Right ventricle myocardium superior (tissue), 1 donor: ENCODE measurements at places on chromosomes 1 and 21. TPM values are rescaled to one million over a fixed set of nuclear protein-coding genes. Genes with fewer than 3 reads are reported as not detected.
A peak's percentile ranks its signal among the peaks of the same experiment; 100 is the strongest.

GRCh38 chr21:38905752-38906151 is 100.0 kb downstream of the ETS2 start:
- DNase-seq = no peak

- DNase-seq = no peak
Measured at GRCh38 chr1:241846862-241847539, 1.0 kb upstream of the EXO1 start.

- no peak for DNase-seq
Measured at GRCh38 chr21:15281714-15282113, 216.9 kb upstream of the NRIP1 start.

DNA sequence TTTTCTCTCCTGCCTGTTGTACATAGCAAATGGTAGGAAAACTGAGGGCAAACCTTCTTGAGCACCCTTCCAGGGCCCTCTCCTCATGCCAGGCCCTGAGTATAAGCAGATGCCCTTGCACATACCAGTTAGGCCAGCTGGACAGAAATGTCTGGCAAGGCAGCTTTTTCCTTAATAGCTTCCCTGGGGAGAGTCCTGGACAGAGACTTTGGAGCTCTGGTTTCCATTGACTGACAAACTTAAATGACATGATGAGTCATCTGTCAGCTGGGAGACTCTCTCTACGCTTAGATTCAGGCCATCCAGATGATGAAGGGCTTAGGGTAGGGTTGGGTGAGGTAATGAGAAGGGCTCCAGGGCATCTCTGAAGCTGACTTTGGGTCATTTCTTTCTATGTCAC is 317.5 kb downstream of the ASTN1 start:
- DNase-seq = no peak

GRCh38 chr1:36359911-36360550 is 25.7 kb downstream of the STK40 start:
- no peak for DNase-seq

GRCh38 chr1:19640363-19641316 is 3.5 kb upstream of the NBL1 start:
- no peak for DNase-seq

- DNase-seq = no peak
Measured at GRCh38 chr1:175434283-175434860, 241.8 kb upstream of the KIAA0040 start.

DNA sequence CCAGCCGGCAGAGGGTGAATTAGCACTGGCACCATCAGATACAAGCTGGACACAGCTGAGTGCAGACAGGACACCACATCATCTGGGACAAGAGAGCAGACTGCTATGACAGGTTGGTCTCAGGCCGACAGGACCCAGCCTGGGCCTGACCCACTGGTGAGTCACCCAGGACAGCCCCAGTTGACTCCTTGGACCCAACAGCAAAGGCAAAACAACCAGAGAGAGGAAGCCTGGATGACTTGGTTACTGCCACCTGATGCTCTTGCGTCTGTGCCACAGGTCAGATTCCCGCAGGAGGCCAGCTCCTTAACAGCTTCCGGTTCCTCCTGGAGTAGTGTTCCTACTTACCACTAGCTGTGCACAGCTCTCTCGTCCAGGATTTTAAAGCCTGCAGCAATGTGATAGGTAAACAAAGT is 18.5 kb downstream of the CCN1 start:
- DNase-seq = no peak

GRCh38 chr1:224922404-224923164 is 6.9 kb upstream of the DNAH14 start:
- DNase-seq = no peak

GRCh38 chr1:15453734-15454133 is 2.8 kb upstream of the CELA2A start:
- DNase-seq = no peak

- DNase-seq = peak; percentile 80
Measured at GRCh38 chr1:248858096-248858890, 592 bp downstream of the ZNF692 start.

DNA sequence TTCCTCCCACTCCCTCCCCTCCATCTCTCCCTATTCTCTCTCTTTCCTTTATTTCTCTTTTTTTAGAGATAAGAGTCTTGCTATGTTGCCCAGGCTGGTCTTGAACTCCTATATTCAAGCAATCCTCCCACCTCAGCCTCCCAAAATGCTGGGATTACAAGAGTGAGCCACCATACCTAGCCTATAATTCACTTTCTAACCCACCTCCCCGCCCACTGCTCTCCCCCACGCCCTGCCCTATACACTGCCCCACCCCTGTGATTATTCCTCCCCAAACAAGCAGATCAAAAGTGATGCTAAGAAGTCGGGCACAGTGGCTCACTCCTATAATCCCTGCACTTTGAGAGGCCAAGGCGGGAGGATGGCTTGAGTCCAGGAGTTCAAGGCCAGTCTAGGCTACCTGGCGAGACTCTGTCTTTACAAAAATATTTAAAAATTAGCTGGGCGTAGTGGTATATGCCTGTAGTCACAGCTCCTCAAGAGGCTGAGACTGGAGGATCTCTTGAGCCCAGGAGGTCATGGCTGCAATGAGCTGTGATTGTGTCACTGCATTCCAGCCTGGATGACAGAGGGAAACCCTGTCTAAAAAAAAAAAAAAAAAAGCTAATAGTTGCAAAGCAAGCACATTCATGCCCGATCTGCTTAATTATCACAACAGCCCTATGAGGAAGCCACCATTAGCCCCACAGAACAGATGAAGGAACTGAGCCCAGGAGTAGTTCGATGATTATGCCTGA is 12.8 kb upstream of the E2F2 start:
- DNase-seq = no peak

DNA sequence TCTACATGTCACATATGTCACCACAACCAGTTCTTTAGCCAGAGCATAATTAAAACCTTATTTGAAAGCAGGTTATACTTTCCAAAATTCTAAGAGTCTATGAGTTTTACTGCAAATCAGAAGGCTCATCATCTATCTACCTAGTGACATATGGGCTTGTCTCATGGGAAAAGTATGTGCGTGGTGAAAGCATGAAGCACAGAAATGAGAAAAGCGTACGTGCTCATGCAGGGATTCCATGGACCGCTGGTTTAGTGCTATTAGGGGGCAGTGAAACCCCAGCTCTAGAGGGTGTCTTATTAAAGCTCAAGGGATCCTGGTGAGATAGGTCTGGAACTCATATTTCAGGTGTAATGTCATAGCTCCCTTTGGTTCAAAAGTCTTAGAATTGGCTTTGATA is 50.2 kb downstream of the FAM163A start:
- no peak for DNase-seq

DNA sequence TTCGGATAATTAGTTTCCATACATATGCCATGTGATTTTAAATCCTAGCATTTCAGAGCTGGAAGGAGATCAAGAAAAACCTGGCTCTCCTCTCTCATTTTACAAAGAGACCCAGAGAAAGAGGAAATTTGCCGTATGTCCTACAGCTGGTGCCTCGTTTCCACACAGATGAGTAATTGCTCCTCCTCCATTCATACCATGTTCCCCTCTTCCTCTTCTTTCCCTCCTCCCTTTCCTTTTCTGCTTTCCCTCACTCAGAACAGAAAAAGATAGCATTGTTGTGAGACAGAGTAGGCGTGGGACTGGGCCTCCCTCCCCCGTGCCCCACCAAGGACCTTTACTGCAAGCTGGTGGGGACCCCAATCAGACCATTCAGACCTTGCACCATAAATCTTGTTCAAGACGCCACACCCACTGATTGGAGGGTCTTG is 13.7 kb upstream of the SLC44A3 start:
- no peak for DNase-seq

- DNase-seq = peak; percentile 73
Measured at GRCh38 chr1:44808938-44809917, 905 bp downstream of the BTBD19 start.

- DNase-seq = no peak
Measured at GRCh38 chr1:183773482-183774274, 31.2 kb upstream of the RGL1 start.

DNA sequence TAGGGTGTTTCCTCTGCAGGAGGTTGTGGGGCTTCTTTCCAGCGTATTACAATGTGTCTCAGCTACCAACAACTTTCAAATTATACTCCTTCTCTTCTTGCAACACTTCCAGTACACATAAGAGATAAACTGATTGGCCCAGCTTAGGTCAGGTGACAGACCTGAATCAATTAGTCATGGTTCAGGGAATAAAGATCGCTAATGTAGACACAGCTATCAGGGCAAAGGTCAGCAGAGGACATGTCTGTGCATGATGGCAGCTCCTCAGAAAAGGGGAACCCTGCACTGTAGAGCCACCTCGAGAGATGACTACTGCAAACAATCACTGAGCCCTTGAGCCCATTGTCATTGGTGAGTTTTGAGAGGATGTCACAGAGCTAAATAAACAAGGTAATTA is 36.8 kb upstream of the PKN2 start:
- DNase-seq = no peak

DNA sequence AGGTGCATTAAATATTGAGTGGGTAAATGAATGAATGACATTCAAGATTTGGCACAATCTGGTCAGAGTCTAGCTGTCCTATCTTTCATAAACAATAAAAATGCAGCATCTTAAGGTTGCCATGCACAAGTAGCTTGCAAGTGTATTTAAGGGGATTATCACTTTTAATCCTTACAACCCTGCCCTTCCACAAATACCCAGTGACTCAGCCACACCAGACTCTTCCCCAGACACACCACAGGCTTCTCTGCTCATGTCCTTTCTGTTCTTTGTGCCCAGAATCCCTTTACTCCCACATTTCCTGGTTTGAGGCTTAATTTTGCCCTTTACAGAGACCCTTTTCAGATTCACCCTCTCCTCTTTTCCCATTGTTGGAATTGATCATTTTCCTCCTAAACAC is 59.8 kb downstream of the KIRREL1 start:
- no peak for DNase-seq

DNA sequence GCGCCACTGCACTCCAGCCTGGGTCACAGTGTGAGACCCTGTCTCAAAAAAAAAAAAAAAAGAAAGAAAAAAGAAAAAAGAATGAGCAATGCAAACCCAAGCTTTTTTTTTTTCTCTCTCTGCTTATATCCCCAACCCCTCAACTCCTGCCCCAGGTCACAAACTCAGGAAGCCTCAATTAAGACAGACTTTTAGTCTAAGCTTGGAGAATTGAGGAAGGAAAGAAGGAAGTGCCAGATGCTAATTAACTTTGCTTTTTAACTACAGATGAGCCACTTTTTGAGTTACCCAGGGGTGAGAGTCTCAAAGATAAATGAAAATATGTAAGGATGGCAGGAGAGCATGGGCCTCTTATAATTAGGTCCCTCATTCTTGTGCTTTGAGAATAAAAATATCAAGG is 33.3 kb downstream of the PIK3CD start:
- DNase-seq = no peak

DNA sequence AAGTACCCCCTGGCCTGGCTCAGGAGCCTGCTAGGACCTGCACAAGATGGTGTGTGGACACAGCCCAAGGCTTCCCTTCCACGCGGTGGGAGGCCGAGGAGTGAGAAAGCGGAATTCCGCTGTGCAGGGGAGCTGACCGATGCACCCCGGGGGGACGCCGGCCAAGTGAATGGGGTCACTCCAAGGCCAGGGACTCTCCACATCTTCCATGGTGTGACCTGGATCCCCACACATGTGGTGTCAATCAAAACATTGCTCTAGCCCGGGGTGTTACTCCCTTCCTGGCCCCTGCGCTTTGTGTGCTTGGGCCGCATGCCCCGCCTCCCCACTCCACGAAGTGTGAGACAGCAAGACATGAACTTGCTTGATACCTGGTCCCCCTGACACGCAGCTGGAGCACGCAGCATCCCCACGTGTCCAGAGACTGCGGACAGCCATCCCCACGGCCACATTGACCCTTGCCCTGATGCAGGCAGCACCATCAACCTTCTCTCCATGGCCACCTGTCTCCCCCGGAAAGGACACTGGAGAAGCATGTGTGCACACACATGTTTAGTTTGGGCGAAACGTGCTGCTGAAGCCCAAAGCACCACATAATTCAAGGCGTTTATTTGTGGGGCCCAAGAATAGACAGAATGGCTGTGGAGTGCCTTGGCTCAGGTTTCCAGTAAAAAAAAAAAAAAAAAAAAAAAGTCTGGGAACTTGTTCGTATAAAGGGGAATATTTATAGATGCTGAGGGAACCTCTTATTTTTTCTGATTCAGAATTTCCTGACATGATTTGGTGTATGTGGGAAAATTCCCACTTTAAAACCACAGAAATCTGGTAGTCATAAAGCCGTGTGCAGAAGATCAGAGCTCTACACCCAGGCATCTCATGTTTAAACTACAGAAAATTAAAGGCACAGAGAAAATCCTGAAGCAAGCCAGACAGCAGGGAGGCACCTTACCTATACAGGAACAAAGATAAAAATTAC is 171.7 kb downstream of the HUNK start:
- DNase-seq = no peak

- no peak for DNase-seq
Measured at GRCh38 chr21:28588997-28589396, 403.7 kb downstream of the LTN1 start.

- no peak for DNase-seq
Measured at GRCh38 chr1:238677567-238677966, 708.8 kb upstream of the CHRM3 start.

GRCh38 chr1:54506594-54506993 is 41.4 kb upstream of the ACOT11 start:
- DNase-seq = no peak

DNA sequence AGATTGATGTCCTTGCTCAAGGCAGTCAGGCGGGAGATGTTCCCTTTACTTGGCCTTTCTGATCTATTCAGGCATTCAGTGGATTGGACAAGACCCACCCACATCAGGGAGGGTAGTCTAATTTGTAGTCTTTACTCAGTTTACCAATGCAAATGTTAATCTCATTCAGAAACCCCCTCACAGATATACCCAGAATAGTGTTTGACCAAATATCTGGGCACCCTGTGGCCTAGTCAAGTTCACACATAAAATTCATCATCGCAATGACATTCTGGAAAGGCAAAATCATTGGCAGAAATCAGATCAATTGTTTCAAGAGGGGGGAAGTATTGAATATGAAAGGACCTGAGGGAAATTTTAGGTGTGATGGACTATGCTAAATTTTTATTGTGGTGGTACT is 12.5 kb upstream of the SFT2D2 start:
- DNase-seq = no peak

- DNase-seq = no peak
Measured at GRCh38 chr1:26887125-26887524, 3.0 kb downstream of the GPN2 start.

- no peak for DNase-seq
Measured at GRCh38 chr1:214317300-214317699, 36.3 kb downstream of the SMYD2 start.

TNFAIP8L2 gene
- 1.5 TPM for total RNA-seq

CYYR1 gene
- total RNA-seq = 24.7 TPM

SPRR1B gene
- total RNA-seq = not detected

TNFSF4 gene
- 0.73 TPM for total RNA-seq

CENPS gene
- 8.7 TPM for total RNA-seq
